CD4-positive, alpha-beta T cell treated with Interleukin-4 for 1 hour (primary cell): ENCODE measurements at places on chromosomes 11 and 22.
A peak's percentile ranks its signal among the peaks of the same experiment; 100 is the strongest.

- peak; percentile 14 for DNase-seq
These were observed 8.7 kb upstream of the PIWIL4 start for GRCh38 chr11:94558468-94558867.

DNA sequence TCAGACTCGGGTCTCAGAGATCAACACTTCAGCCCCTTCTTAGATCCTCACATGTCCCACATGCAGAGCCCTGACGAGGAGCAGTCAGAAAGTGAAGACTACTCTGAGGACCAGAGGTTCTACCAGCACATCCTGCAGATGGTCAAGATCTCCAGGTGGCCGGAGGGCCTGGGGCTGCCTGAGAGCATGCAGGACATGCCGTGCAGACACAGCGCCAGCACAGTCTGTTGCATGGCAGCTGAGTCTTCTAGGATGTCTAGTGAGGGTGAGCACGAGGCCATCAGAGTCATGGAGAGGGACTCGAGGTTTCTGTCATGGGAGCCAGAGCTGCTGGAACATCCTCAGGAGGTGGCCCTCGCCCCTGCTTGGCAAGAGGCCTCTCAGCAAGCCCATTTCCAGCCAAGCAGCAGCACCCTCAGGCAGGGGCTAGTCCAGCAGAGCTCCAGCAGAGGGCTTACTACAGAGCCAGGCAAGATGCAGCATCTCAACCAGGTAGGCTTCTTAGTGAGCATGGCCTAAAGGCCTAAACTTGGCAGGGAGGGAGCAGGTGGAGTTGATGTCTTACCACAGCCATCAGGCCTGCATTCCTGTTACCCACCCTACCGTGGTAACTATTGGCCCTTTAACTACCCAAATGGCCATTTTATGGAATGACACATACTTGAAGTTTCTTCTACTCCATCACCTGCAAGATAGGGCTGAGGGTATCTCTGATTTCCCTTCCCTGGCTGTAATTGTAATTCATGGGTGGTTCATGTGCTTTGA lies 28.7 kb downstream of the CEP164 start:
- no peak for DNase-seq

- DNase-seq, result no peak
These were observed 143.3 kb upstream of the MTMR2 start for GRCh38 chr11:96067160-96067559.

GRCh38 chr11:124793466-124794278 lies 6.5 kb downstream of the MSANTD2 start:
- DNase-seq, result peak; percentile 64

GRCh38 chr11:61332281-61332796 lies 566 bp downstream of the DDB1 start:
- peak; percentile 5 for DNase-seq

DNA sequence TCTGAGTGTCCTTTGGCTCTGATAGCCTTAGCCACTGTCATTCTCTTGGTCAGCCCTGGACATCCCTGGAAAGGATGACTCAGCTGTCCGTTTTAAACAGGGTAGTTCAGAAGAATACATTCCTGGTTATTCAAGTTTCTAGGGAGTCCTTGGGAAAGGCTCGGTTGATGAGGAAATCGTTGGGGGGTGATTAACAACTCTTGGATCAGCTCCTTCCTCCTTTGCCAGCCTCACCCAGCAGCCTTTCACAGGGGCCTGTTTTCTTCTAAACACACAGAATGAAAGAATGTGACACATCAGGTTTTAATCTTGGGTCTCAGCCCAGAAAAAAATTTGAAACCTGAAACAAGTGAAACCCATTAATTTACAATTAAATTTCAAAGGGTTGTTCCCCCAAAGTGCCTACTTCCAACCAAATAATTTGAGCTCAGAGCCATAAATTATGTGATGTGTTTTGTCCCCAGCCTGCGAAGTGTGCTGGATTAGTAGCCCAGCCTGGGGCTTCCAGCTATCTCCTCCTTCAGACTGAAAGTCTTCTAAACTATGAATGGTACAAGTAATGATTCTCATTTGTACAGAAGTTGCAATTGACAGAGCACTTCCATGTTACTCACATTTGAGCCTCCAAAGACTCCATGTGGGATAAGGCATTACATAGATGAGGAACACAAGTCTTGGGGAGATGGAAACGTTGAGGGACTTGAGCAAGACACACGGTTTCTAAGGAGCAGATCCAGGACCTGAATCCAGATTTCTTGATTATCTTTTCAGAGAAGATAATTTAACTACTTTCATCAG lies 19.3 kb upstream of the MRGPRX2 start:
- DNase-seq, result no peak

DNA sequence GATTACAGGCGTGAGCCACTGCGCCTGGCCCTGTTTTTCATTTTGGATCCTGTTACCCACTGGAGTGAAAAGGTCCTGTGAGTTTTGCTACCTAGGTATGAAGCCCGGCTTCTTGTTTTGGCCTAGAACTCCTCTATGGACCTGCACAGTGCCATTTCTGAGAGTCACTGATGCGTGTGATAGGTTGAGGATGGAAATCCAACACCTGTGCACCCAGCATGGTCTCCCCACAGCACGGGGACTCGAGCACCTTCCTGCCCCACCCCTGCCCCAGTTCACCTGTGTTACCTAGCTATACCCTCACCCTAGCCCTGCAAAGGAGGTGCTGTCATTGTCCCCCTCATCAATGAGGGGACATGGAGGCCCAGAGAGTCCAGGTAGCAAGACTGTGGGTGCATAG lies 5.1 kb downstream of the FBLN1 start:
- DNase-seq, result no peak

DNA sequence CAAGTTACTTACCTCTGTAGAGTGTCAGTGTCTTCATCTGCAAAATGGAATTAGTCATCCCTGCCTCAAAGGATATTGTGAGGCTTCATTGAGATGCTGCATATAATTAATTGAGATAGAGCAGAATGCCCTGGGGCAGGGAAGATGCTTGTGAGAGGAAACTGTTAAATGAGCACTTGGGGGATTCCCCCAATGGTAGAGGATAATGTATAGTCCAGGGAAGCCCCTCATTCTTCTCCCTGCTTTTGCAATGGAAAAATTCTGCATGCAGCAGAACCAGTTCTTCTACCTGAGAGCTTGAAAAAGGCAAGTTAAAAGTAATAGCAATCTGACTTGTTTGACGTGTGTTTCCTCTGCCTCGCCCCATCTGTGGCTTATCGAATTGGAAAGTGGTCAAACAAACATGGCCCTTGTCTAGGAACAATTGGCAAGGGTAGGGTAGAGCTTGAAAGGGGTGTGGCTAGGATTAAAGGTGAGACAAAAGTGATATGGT lies 90.9 kb downstream of the NAV2 start:
- DNase-seq, result no peak

- peak; percentile 48 for DNase-seq
These were observed 2.0 kb upstream of the UBXN1 start for GRCh38 chr11:62680825-62681240.

GRCh38 chr11:10122326-10123197 lies 171.5 kb downstream of the SBF2 start:
- DNase-seq, result no peak

GRCh38 chr11:59097113-59097708 lies 9.8 kb upstream of the FAM111B start:
- peak; percentile 69 for DNase-seq

- DNase-seq, result no peak
These were observed 198.7 kb upstream of the MTMR2 start for GRCh38 chr11:96122601-96123074.

- DNase-seq, result no peak
These were observed 9.1 kb upstream of the ZBED5 start for GRCh38 chr11:10866893-10867331.

GRCh38 chr22:44396727-44397722 lies 84.3 kb upstream of the SHISAL1 start:
- DNase-seq, result no peak

- no peak for DNase-seq
These were observed 35.7 kb downstream of the KCNJ4 start for GRCh38 chr22:38419121-38419857.

DNA sequence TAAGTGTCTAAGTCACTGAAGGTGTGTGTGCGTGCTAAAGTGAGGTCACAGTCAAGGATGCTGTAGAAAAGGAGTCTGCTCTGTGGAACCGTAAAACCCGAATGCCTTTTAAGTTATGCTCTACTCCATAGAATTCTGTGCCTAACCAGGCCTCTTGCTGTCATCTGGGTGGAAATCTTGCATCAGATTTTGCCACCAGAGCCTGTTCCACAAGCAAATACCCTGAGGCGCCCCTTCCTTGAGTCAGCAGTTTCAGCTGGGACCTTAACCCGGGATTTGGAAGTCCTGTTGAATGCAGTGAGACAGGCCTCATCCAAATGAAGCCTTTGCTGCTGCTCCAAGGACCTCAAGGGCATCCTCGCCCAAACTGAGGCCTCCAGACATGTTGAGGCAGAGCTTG lies 109.8 kb downstream of the WNT11 start:
- no peak for DNase-seq

GRCh38 chr11:93537049-93537448 lies 6.1 kb downstream of the SMCO4 start:
- DNase-seq, result no peak

GRCh38 chr11:91851908-91852307 lies 372.7 kb upstream of the FAT3 start:
- DNase-seq, result no peak

DNA sequence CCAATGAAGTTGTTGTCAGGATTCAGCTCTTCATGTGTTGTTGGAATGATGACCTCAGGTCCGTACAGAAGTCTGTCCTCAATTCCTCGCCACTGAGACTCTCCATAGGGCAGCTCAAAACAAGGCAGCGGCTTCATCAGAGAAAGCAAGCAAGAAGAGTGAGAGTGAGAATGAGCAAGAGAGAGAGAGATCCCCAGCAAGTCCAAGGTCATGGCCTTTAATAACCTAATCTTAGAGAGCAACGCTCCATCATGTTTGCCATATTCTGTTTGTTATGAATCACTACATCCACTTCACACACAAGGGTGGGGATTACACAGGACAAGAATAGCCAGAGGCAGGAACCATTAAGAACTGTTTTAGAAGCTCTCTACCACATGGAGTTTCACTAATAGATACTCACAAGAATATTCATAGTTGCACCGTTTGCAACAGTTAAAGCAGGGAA lies 23.3 kb upstream of the MMP7 start:
- no peak for DNase-seq

GRCh38 chr22:43173976-43174720 lies 12.8 kb downstream of the TTLL12 start:
- DNase-seq, result no peak

- no peak for DNase-seq
These were observed 100.8 kb upstream of the B3GAT1 start for GRCh38 chr11:134512571-134513538.

GRCh38 chr22:37920126-37920525 lies 14.0 kb downstream of the MICALL1 start:
- DNase-seq, result no peak

GRCh38 chr11:98940913-98941312 lies 79.8 kb upstream of the CNTN5 start:
- no peak for DNase-seq

DNA sequence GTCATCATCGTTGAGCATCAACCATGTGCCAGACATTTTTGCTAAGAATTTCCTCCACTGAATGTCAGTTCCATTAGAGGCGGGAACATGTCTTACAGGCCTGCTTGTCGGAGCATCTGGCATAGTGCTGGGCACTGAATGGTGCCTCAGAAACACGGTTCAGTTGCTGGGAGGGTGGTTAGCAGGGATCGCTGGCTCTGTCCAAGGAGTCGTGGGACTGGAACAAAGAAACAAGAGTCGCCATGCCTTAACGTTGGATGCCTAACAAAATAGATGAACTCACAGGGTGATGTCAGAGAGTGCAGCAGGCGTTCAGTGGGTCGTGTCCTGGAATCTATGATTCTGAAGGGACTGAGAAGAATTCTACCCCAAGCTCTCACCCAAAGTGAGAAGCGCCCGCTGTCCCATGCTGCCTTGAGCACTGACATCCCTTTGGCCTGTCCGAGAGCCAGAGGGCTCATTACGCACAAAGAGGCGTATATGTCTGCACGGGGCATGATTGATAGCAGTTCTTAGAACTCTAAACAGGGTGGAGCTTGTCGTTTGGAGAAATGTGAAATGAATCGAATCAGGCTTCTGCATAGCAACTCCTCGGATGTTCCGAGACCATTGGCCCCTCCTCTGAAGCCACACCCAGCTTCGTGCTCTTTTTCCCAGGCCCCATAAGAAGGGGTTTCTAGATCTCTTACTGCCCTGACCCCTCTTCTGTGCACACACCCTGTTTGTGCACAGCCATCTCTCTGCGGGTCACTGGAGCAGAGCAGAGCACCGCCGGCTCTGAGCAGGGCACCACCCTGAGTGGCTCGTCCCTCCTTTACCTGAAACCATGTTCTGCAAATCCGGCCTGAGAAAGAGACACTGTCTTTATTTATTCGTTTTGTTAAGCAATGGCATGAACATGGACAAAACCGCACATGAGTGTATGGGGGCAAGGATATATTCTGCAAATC lies 113.1 kb upstream of the B3GAT1 start:
- DNase-seq, result no peak

GRCh38 chr11:59610289-59610688 lies 5.3 kb downstream of the OSBP start:
- DNase-seq, result no peak

DNA sequence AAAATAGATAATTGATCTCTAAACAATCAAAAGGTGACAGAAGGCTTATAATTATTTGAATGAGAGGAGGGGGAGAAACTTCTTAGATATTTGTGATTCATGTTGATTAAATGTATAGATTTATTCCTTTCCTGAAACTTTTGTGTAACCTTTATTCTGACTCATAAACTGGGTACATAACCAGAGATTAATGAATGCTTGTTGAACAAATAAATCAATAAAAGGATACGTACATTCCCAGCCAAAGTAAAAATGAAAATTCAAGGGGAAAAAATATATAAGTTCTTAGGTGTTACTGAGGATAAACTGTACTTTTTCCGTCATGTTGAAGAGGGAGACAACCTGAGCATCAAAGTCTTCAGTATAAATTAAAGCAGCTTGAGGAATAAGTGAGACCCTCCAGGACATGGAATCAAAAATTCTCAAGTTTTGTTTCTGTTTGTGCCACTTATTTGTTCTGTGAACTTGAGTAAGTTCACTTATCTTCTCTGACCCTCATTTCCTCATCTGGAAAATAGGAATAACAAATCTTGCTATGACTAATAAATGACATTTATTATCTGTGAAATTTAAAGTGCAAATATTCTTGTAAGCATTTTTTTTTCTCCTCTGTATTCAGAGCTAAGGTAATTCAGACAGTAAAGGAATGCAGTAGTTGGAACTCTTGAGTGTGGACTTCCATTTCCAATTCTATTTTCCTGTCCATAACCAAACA lies 195.4 kb downstream of the METTL15 start:
- DNase-seq, result no peak

- DNase-seq, result no peak
These were observed 20.8 kb downstream of the SHANK3 start for GRCh38 chr22:50693462-50693861.

- DNase-seq, result no peak
These were observed 29.8 kb downstream of the MTMR3 start for GRCh38 chr22:29912605-29913398.

DNA sequence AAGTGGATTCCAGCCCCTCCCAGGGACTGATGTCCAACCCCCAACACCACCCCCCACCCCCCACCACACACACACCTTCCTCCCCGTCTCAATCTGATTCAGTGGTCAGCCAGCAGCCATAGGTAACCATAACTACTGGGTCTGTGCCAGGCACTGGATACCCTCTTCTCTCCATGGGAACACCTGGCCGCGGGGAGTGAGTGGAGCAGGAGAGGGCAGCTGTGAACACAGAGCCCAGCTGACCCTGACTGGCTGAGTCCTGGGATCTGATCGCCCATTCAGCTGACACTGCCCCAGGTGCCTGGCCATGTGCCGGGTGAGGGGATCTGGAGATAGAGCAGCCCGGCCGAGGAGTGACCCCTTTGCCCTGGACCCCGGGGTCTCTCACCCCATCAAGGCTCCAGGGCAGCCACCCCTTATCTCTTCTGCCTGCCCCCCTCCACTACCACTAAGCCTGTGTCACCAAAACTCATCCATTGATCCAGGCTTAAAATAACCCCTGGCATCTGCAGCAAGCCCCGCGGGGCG lies 2.6 kb upstream of the SHISA8 start:
- DNase-seq, result no peak
